ENCODE measurements at places on chromosomes 5 and 9.

- DNase-seq, result no peak
Measured at GRCh38 chr5:16983972-16984371, 47.9 kb upstream of the MYO10 start.

- no peak for DNase-seq
Measured at GRCh38 chr9:134724912-134725604, 83.5 kb downstream of the COL5A1 start.

GRCh38 chr9:135490166-135490870 lies 10.2 kb upstream of the MRPS2 start:
- no peak for DNase-seq

GRCh38 chr5:144237851-144238250 lies 67.2 kb downstream of the KCTD16 start:
- DNase-seq, result no peak

GRCh38 chr5:68191083-68191791 lies 24.3 kb upstream of the PIK3R1 start:
- no peak for DNase-seq

DNA sequence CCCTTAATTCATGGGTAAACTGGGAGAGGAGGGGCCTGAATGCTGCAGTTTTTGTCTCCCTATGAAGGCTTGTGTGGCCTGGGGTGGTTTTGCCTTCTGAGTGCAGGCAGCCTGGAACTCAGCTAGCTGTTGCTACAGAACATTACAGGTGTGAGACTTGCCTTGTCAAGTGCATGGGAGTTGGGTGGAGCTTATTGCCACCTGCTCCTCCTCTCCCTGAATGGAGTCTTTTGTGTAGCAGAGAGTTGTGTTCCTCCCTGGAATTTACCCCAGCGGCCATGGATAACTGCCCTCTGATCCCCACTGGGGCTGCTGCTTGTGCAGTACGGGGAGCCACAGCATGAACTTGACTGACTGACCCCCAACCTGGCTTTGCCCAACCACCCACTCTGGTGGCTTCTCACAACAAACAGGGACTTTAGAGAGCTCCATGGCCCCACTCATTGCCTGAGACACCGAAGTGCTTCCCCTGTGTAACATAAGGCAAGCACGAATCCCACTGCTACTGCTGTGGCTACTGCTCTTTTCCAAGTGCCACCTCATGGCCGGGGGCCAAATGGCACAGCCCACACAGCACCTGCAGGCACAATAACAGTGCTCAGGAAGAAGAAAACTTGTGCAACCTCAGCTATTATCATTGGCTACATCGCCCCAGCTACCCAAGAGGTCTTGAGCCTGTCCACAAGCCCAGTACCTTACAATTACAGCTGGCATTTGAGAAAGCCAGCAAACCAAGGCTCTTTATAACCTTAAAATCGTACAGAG lies 942.9 kb downstream of the CDH18 start:
- no peak for DNase-seq

GRCh38 chr5:37517686-37518085 lies 138.6 kb downstream of the WDR70 start:
- DNase-seq, result no peak

DNA sequence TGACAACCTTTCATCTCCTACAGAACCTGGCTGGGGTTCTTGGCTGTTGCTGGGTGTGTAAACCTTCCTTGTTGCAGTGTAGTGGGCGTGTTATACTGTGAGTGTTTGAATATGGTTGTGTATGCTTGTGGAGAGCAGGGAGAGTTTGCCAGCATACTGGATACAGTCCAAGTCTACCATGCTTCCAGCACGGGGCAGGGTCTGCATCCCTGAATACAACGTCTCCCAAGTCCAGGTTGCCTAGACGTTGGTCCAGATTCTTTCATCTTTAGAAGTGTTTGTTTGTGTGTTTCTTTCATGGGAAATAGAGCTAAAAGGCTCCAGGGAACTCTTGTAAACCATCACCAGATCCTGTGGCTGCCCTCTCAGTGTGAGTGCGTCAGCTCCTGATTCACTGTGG lies 46.4 kb downstream of the SYK start:
- DNase-seq, result no peak

GRCh38 chr9:109263358-109263757 lies 57.5 kb downstream of the EPB41L4B start:
- DNase-seq, result no peak

GRCh38 chr5:124960266-124960665 lies 213.8 kb upstream of the ZNF608 start:
- no peak for DNase-seq

- no peak for DNase-seq
Measured at GRCh38 chr9:109418827-109419226, 79.3 kb downstream of the PTPN3 start.

DNA sequence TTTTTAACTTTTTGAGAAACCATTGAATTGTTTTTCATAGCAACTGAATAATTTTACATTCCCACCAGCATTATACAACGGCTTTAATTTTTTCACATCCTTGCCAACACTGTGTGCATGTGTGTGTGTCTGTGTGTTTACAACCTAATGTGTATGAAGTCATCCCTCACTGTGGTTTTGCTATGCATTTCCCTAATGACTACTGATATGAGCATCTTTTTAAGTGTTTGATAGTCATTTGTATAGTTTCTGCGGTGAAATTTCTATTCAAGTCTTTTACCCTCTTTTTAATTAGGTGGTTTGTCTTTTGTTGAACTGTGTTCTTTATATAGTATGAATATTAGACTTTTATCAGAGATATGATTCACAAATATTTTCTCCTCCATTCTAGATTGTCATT lies 263.1 kb upstream of the COX7C start:
- DNase-seq, result no peak

DNA sequence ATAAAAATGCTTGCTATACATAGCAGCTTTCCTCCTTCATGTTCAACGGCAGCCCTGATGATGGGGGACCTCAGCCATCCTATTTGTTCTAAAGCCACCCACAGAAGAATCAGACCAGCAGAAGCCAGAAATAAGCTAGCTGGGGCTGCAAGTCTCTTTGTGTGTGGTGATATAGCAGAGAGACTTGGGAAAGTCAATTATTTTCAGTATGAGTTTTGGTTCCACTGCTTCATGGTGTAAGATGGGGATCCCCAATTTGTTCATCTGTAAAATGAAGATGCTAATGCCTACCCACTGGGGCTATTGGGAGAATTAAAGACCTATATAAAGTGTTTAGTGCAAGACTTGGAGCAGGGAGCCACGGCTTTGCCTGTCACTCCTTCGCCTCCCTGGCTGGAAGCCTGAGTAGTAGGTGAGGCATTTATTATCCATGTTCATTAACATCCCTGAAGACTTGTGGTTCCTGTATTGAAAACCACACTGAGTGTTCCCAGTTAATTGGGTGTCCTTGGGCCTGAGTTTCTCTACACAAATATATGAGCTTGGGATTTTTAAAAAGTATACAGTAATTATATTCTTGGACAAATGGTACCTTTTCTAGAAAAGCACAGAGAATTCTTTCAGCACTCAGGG lies 210.1 kb upstream of the SLC24A2 start:
- no peak for DNase-seq

DNA sequence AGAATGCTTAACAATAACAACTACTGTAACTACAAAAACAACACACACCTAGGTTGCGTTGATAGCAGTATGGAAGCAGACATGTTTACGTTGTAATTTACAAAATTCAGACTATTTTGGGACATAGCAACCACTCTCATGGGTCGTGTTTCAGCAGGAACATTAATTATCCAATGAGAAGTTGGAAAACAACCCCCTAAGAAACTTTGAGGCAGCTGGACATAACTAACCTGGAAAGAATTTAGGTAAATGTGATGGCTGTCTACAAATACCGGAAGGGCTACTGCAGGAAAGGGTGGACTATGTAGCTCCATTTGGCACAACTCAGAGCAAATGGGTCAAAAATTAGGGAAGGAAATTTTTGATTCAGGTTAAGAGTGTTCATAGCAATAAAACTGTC lies 409.3 kb downstream of the ADGRV1 start:
- DNase-seq, result no peak

- no peak for DNase-seq
Measured at GRCh38 chr9:110707419-110707818, 38.8 kb downstream of the MUSK start.

Measured in activated naive CD4-positive, alpha-beta T cell (primary cell).